ENCODE measurements at places on chromosomes 1 and 21.

DNA sequence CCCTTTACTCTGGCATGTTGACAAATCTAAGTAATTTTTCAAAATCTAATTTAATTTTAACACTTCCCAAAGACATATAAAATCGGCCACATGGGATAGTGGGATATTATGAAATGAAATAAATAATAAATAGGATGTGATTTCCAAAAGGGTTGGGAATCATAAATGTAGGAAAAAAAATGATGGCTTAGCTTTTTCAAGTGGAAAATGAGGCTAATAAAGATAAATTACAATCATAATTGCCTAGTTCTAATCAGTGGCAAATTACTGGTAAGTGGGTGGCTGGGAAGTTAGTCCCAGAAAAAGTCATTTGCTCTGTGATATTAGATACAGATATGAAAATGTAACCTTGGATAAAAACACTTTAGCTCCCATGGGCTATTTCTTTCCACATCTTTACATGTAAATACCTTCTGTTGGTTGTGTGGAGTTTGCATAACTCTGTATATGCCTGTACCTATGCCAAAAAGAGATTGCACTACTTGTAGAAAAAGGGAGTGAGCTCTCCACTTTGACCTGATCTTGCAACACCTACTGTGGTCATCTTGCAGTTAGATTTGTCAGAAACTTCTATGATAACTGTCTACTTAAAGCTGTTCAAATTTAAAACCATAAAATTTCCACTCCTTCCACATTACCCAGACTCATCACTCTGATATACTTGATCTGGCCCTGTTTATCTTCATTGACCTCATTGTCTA lies 284.6 kb upstream of the KAZN start:
- DNase-seq: no peak

DNA sequence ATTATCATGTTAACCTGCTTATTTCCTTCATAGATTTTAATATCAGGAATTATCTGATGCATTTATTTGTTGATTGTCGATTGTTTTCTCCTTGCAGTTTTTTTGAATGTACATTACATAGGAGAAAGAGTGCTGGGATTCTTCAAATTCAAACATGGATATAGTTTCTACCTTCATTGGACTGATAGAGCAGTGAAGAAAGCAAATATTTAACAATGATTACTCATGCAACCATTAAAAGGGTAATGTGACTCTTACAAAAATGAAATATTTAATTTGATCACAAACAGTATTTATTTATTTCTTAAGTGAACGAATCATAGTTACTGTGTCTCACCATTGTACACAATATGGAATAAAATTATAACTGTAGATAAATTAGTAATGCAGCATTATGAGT lies 350.9 kb downstream of the BRINP3 start:
- no peak for DNase-seq

DNA sequence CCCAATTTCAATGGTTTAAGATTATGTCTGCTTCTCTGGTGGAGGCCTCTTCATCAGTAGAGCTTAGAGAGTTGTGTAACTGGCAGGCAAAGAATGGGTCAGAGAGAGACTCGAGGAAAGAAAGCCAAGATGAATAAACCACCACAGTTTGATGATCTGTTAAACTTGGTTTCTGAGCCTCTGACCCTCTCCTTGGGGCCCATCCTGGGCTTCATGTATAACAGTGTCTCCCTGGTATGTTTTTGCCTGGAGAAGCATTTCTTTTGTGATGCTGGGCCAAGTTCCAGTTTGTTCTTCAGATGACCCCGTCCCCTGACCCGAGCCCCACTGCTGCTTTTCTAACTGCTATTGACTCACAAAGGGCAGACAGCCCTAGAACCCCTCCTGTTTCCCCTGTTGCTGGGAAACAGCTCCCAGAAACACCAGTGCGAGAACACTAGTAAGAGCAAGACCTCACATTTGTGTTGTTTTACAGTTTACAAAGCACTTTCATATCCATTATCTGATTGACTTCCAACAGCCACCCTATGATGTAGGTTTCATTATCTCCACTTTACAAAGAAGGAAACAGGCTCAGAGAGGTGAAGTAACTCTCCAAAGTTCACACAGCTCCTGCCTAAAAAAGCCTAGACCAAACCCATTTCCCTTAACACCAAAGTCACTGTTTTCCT lies 9.0 kb downstream of the CD2 start:
- DNase-seq: no peak

- no peak for DNase-seq
Measured at GRCh38 chr1:103254691-103255090, 146.4 kb upstream of the COL11A1 start.

GRCh38 chr1:54327386-54328065 lies 78.7 kb downstream of the SSBP3 start:
- no peak for DNase-seq

DNA sequence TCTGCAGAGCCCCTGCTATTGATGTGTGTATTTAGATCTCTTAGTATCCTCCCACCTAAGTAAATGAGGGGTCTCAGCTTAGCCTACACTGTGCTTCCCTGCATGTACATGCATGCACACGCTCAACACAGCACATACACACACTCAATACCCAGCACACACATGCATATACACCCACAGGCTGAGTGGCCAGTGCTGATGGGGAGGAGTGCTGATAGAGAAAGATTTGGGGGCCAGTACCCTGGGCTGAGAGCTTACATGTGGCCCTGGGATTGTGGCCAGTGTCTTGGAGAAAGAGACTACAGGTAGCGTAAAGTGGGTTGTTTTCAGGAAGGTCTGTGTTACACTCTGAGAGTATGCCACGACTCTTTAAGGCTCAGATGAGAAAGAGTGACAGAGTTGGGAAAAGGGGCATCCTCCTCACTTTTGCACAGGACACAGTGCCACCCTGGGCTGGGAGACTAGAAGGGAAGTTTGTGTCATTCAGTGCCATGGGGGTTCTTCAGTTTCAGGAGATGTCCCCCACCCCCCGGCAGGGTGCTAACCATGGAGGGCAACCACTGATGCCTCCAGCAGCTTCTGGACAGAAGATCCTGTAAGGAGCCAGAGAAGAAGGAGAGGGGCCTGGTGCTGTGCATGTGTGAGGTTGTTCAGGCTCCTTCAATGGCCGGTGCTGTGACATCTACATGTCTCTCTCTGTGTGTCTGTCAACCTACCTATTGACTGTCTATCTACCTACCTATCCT lies 166.8 kb downstream of the RHOU start:
- DNase-seq: no peak

GRCh38 chr21:14492931-14493330 lies 53.2 kb downstream of the SAMSN1 start:
- DNase-seq: no peak

DNA sequence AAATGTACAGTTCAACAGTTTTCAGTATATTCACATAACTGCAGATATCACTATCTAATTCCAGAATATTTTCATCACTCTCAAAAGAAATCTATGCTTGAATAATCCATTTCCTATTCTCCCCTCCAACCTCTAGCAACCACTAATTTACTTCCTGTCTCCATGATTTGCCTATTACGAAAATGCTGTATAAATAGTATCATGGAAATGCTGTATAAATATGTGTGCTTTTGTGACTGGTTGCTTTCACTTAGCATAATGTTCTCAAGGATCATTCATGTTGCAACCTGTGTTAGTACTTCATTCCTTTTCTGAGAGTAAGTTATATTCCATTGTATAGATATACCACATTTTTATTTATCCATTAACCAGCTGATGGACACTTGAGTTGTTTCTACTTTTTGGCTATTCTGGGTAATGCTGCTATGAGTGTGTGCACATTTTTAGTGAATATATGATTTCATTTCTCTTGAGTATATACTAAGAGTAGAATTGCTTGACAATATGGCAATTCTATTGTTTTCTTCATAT lies 115.6 kb downstream of the TNFSF18 start:
- no peak for DNase-seq

- no peak for DNase-seq
Measured at GRCh38 chr1:165560883-165561656, 17.3 kb downstream of the LRRC52 start.

GRCh38 chr1:83800066-83800465 lies 198.9 kb downstream of the TTLL7 start:
- no peak for DNase-seq
